ENCODE measurements at places on chromosomes 3 and 15. TPM values are rescaled to one million over a fixed set of nuclear protein-coding genes. Genes with fewer than 3 reads are reported as not detected.

DNA sequence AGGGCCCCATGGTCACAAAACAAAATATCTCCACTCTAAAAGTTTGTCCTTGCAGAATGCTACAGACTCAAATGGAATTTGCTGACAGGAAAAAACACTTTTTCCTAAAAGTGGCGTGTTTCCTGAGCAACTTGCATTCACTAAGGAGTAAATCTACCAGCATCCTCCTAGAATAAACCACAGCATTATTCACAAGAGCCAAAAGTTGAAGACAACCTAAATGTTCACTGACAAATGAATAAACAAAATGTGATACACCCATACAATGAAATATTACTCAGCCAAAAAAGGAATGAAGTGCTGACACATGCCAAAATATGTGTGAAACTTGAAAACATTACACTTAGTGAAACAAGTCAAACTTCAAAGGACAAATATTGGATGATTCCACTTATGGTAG, 28.9 kb downstream of the ITGB5 start:
- peak; percentile 59 for DNase-seq

DNA sequence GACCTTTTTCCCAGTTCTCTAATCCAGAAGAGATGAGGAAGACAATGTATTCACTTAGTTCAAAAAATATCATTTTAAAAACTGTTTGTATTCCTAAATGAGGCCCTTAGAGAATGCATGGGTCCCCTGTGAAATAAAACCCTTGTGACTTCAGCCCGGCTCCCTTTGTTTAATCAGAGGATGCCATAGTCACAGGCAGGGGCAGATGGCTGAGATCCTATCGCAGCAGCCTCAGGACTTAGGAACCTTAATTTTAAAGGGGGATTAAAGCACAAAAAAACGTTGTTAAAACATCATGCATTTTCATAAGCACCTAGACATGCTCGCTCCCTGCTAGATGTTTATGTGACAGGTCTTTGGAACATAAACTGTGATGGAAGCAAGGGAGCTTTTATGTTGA, 176.6 kb downstream of the IL20RB start:
- DNase-seq = no peak

GRCh38 chr3:158091531-158091930, 14.7 kb downstream of the SHOX2 start:
- peak; percentile 54 for DNase-seq

GRCh38 chr3:142180761-142181362, 31.5 kb upstream of the TFDP2 start:
- DNase-seq = peak; percentile 65

DNA sequence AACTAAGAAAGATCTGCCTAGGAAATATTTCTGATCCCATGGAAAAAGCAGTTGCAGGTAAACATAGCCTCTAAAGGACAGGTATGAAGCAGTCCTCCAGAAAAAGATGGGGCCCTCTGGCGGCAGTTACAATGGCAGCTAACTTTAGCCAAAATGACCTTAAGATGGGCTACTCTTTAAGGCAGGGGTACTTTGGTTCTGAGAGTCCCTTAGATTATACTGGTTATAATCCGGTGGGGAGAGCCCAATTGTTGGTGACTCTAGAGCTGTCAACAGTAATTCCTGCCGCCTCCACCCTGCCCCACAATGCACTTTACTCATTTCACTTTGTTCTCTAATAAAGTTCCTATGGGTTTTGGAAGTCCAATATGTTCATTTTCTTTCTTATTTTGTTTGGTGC, 412.8 kb upstream of the WNT5A start:
- peak; percentile 1 for DNase-seq

CIB1 gene
- total RNA-seq = 12.8 TPM

GRCh38 chr3:70383360-70383831, 71.0 kb upstream of the MDFIC2 start:
- DNase-seq = no peak

CCR1 gene
- total RNA-seq = 0.90 TPM

- DNase-seq = no peak
Measured at GRCh38 chr3:96931119-96931862, 116.9 kb downstream of the EPHA6 start.

DNA sequence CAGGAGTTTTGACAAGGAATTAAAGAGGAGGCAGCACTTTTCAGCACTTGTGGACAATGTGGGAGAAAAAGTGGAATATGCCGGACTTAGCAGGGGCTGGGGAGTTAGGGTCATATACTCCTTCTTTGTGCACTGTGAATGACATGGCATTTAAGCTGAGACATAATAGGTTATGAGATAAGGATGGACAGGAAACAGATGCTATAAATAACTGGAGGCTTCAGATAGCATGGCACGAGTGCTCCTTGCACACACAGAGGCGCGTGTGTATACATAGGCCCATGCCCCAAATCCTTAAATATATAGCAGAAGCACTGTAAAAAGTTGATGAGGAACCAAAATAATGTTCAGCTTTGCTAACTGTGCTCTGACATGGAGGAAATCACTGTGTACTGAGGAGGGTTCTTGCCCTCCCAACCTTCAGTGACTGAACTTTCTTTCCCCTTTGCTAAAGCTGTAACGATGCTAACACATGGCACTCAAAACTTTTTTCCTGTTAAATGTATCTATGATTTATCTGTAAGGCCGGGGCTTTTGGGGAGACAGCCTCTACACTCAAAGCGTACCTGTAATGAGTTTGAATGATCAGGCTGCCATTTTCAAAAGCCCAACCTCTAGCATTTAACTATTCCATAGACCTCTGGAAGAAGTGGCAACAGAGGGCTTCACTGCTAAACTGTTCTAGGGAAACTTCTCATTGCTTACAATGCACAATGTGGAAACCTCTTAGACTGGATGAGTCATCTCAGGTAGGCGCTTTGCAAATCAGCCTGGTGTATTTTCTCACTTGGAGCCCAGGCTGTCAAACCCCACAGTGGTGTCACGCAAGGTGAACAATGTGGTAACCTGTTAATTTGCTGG, 784.6 kb downstream of the NR2F2 start:
- DNase-seq = no peak

DNA sequence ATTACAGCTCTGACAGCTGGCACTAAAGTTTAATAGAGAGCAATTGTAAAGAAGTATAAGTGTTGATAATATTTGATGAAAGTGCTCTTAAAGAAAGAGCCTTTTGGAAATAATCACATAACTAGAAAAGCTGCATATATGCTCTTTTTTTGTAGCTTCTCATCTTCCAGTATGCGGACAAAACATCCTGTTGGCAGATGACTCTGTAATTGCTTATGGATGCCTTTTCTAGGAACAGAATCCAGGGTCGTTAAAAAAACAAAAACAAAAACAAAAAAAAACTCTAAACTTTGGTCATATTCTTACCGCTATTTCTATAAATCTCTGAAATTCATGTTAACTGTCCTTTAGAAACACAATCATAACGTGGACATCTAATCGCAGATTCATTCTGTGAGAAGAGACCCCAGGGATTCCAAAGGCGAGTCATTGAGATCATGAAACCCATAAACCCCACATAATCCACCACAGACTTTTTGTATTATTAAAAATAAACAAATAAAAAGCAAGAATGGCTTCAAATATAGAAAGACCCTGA, 109.8 kb downstream of the EPHA3 start:
- no peak for DNase-seq

- DNase-seq = peak; percentile 54
Measured at GRCh38 chr3:156547637-156548036, 7.3 kb downstream of the SSR3 start.

DNA sequence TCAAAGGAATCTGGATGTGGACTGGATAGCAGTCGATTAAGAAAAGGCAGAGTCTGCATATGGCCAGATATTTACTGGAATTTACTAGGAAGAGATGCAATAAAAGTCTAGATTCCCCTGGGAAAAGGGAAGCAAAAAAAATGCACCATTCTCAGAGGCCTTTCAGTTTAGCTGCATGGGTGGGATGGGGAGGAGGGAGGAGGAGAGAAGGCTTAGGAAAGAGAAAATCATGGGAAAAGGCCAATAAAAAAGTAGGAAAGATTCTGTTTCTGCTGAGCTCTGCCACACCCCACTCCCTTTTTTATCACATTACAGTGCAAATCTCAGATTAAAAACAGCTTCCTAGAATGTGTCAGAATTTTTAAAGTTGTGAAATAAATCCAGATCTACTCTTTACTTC, 103.6 kb downstream of the ADAMTS9 start:
- peak; percentile 52 for DNase-seq

DNA sequence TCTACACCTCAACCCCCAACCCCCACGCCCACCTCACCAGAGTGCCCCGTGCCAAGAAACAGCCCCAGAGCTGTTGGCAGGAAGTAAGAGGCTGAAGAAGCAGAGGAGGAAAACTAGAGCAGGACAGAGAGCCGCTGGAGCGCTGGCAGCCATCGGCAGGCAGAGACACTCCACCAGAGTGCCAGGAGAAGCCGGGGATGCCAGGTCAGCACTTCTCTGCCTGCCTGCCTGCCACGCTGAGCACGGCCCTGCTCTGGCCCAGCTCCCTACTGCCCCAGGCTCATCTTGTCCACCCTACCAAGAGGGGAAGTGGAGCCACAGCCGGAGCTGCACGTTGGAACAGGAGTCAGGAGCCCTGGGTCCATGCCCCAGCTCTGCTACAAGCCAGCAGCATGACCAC, 29.7 kb downstream of the CACNA2D2 start:
- no peak for DNase-seq

DNA sequence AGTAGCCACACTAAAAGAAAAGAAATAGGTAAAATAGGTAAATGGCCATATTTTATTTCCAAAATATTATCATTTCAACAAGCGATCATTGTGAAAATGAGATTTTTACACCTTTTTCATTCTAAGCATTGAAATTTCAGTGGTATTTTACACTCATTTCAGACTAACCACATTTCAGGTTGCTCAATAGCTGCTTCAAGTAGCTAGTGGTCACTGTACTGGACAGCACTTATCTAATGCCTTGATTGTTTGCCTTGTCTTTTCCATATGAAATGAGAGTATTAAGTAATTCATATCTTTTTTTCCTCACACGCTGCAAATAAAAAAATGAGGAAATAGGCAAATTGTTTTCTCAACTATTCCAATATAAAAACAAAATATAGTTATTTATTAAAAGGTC, 332.8 kb downstream of the NLGN1 start:
- peak; percentile 33 for DNase-seq

GRCh38 chr15:90531147-90531546, 1.4 kb downstream of the CRTC3 start:
- DNase-seq = no peak

Data from fibroblast of the aortic adventitia (primary cell).